ENCODE measurements at places on chromosomes 7 and 10. TPM values are rescaled to one million over a fixed set of nuclear protein-coding genes. Genes with fewer than 3 reads are reported as not detected.
A peak's percentile ranks its signal among the peaks of the same experiment; 100 is the strongest.

GRCh38 chr7:153454306-153454705, 597.9 kb upstream of the DPP6 start:
- DNase-seq: no peak

GRCh38 chr7:153604-154003, 38.8 kb upstream of the FAM20C start:
- no peak for DNase-seq

Gene SOSTDC1
- total RNA-seq: 7.1 TPM

DNA sequence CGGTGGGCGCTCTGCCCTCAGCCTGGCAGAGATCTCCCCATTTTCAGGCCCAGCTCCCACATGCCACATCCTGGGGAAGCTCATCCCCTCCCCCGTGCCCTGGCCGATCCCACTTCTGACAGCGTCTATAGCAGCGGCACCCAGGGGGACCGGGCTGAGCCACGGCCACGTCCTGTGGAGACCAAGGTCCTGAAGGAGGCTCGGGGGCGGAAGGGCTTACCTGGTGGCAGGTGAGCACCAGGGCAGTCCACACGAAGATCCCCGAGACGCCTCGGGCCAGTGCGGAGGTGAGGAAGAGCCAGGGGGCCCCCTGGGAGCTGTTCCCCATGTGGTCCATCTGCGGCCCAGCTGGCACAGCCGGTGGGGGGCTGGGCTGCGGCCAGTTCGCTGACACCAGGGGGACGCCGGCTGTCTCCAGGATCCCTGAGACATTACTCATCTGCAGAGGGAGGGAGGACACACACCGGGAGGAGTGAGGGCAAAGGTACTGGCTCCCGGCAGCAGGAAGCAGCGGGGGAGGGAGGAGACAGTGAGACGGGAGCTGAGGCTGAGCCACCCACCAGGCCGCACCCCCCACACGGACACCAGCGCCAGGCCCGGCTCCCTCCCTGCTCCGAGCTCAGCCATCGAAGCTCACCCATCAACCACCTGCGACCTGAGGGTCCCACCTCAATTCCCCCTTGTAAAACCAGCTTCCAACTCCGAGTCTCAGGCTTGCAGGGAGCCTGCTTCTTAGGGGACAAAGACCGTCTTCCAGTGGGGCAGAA, 776 bp downstream of the TMEM184A start:
- DNase-seq: peak; percentile 94

DNA sequence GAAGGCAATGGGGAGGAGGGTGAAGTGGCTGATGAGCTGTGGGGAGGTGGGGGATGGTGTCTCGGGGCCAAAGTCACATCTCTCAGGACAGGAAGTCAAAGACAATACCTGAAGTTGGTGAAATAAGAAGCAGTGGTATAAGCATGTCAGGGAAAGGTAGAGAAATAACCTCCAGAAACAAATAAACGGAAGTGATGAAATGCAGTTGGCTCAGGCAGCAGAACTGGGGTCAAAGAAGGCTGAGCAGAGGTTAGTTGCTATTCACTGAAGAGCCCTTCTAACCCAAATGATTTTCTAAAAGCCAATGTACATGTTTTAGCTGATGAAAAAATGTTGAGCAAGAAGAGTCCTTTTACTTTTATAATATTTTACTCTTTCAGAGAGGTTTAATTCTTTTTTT, 78.6 kb upstream of the ADRB1 start:
- no peak for DNase-seq

Gene SPDYE2
- total RNA-seq: not detected

DNA sequence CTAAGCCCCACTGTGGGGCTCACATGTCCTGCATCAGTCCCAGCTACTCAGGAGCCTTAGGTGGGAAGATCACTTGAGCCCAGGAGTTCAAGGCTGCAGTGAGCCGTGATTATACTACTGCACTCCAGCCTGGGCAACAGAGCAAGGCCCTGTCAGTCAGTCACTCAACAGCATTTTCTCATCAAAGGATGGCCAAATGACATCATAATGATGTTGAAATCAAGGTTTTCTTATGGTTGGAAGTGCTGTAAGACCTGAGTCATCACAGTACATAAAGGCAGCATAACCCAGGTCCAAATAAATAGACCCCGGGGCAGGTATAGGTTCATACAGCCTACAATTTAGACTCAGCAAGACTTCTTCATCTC, 341.1 kb downstream of the PARD3 start:
- DNase-seq: no peak

DNA sequence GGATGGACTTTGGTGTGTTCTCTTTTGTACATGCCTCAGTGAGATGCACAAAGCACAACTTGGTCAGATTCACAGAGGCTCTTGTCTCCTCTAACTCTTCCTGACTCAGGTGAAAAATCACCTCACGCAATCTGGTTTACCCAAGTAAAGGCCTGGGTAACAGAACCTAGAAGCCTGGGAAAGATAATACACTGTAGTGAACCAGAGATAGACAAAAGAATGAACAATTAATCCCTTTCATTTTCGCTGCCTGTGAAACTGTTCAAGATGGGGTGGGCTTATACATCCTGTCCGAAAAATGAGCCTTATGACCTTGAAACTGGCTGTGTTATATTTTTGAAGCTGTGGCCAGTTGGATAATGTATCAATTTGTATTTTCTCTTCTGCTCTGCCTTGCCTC, 678.9 kb upstream of the TEX47 start:
- DNase-seq: no peak

GRCh38 chr7:34168013-34168412, 262.7 kb downstream of the BMPER start:
- DNase-seq: no peak

DNA sequence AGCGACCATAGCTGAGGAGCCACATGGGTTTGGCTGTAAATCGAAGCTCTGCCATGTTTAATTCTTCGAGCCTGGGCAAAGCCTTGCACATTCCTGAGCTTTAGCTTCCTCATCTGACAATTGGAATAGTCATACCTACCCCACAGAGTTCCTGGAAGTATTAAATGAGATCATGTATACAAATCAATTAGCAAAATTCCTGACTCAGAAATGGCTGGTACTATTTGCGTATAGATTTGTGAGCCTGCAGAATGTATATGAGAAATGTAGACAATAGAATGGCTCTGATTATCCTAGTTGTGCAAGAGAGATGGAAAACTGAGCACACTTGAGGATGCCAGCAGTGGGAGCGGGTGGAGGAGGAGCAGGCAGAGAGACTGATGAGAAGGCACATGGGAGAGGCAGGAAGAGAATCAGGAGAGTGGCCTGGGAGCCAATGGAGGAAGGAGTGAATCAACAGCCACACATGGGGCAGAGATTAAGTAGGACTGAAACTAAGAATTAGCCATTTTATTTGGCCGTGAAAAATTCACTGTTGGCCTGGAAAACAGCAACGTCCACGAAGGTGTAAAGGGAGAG, 128.0 kb upstream of the C1GALT1 start:
- DNase-seq: no peak

DNA sequence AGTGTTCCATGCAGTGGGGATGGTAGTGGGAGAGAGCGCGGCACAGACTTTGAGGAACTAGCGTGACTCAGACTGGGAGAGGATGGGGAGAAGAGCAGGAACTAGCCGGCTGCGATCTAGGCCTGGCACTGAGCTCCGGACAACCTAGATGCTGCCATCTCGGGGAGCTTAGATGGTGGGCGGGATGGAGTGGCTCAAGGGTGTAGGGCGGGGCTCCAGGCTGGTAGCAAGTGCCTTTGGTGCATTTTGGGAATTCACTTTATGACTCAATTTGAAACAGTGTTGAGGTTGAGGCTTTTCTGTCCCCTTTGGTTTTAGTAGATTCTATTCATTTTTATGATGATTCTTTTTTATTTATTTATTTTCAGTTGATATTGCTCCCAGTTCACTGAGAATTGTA, 185.3 kb upstream of the GPR26 start:
- no peak for DNase-seq

- no peak for DNase-seq
Measured at GRCh38 chr7:127995156-127995880, 35.9 kb downstream of the LRRC4 start.

- DNase-seq: no peak
Measured at GRCh38 chr10:131928248-131929095, 27.7 kb downstream of the PPP2R2D start.

Gene KCNIP2
- 2.3 TPM for total RNA-seq

- no peak for DNase-seq
Measured at GRCh38 chr10:77518241-77518909, 119.2 kb downstream of the KCNMA1 start.

Gene NPFFR1
- total RNA-seq: 0.15 TPM

- no peak for DNase-seq
Measured at GRCh38 chr10:78458983-78459638, 425.4 kb downstream of the RPS24 start.

GRCh38 chr7:98323597-98324322, 42.3 kb downstream of the BRI3 start:
- no peak for DNase-seq

- DNase-seq: no peak
Measured at GRCh38 chr10:74151879-74152722, 1.1 kb downstream of the ADK start.

DNA sequence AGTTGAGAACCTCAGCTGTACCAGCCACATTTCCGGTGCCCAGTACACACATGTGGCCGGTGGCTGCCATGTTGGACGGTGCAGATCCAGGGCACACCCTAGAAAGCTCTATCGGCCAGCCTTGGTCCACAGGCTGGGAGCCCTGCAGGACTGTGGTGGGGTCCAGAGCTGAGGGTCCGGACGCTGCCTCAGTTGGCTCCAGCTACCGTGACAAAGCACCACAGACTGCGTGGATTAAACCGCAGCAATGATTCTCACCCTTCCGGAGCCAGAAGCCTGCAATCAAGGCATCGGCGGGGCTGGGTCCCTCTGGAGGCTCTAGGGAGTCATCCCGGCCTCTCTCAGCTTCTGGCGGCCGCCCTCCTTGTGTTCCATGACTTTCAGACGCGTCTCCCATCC, 50.1 kb downstream of the PDGFA start:
- peak; percentile 1 for DNase-seq

DNA sequence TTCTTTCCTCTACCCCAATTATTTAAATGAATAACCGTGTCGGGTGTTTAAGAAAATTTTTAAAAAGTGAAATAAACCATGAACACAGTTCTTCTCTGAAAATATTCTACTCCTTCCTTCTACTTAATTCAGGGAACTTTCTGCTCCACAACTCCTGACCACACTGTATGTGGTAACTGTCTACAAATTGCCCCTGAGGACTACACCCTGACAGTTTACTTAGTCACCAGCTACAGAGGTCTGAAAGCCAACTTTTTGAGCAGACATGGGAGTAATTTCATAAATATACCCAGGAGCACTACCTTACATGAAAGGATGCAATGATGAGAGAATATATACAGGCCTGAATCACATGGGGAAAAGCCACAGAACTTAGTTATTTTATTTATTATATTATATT, 523.2 kb upstream of the SORCS1 start:
- no peak for DNase-seq

GRCh38 chr7:114910787-114911186, 11.1 kb upstream of the MDFIC start:
- DNase-seq: no peak

GRCh38 chr10:110495731-110496552, 1.8 kb upstream of the DUSP5 start:
- DNase-seq: peak; percentile 51

Gene ZCWPW1
- total RNA-seq: 1.6 TPM

Gene COL13A1
- 0.70 TPM for total RNA-seq

DNA sequence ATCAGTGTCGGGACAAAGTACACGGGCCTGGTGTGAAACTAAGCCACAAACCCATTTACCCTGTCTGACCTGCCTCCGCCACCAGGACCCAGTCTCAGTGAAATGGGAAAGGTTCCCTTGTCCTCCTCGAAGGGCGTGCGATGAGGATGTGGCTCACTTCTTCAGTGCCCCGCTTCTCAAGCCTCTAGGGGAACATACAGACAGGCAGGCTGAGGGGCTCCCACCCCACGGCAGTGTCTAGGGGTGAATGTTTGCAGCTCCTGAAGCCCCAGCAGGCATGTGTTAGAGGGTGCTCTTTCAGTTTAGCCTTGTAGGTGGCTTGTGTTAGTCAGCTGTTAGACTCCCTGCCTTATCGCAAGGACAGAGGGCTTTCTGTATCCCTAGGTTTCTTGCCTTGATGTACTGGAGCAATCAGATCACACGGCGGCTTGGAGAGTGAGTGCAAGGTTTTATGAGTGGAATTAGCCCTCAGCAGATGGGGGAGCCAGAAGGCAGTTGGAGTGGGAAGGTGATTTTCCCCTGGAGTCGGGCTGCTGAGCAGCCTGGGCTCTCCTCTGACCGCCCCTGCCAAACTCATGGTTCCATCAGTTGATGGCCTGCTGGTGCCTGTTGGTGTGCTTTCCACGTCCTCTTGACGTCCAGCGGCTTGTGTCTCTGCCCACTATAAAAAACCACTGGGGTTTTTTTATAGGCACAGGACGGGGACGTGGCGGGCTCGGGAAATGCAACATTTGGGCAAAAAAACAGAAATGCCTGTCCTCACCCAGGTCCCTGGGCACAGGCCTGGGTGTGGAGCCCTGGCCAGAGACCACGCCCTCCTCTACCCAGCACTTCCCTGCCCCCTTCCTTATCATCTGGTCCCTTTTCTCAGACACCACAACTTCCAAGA, 759 bp downstream of the NUDT1 start:
- peak; percentile 34 for DNase-seq

GRCh38 chr10:68869623-68870022, 31.5 kb upstream of the DDX50 start:
- no peak for DNase-seq

Gene AGAP6
- total RNA-seq: 11.8 TPM

DNA sequence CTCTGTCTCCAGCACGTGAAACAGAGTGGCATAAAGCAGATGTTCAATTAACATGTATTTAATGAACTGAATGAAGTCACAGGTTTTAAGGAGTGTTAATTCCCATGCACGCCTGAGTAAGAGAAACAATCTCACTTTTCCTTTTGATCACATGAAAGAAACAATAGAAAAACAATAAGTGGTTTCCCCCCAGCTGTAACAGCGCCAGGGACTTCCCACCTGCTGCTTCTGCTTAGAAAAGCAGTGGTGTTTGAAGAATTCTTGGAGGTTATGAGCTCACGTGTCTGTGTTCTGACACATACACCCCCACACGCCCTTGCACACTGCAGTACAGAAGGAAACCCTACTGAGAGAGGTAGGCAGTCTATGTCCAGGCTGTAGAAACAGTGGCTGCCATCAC, 51.3 kb upstream of the FRMD4A start:
- DNase-seq: no peak

DNA sequence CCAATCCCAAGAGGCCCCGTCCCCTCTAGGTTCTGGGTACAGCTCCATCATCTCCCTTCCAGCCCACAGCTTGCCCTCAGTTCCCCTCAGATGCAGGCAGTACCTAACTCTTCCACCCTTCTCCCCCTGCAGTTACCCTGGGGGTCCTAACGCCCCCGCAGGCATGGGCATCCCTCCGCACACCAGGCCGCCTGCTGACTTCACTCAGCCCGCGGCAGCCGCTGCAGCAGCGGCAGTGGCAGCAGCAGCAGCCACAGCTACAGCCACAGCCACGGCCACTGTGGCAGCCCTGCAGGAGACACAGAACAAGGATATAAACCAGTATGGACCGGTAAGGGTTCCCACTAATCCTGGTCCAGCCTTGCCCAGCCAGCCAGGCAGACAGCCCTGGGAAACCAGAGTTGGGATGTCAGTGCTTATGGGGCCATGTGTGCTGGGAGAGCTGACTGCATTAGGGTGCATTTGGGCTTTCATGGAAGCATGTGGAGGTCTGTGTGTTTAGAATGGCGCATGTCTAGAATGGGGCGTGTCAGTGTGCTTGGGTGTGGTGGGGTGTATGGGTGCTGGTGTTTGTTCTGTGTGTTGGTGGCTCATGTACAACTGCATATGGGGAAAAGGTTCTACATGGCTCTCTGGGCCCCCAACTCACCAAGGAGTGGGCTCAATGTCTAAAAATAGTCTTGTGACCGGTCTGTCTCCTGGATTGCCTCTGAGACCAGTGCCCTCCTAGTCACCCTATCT, 55.1 kb upstream of the PPIF start:
- DNase-seq: no peak

GRCh38 chr7:122046402-122046801, 97.6 kb downstream of the AASS start:
- DNase-seq: no peak

Gene SAMD9L
- 22.6 TPM for total RNA-seq

Data from left colon (tissue), 2 donors.